Natural killer cell (primary cell): ENCODE measurements at places on chromosomes 12 and 14. TPM values are rescaled to one million over a fixed set of nuclear protein-coding genes. Genes with fewer than 3 reads are reported as not detected.

- no peak overlapping the region for H3K4me3 ChIP-seq
- no peaks in the 10 kb centered on the region for H3K36me3 ChIP-seq
- H3K27ac ChIP-seq = no peak overlapping the region
- no peaks in the 10 kb centered on the region for H3K27me3 ChIP-seq
- no peak for DNase-seq
- H3K4me1 ChIP-seq = peaks cover 6% of the 10 kb centered on the region
Measured at GRCh38 chr12:104792570-104792969, 165.5 kb downstream of the SLC41A2 start.

GRCh38 chr14:73738518-73739173, 24.5 kb upstream of the PNMA1 start:
- no peak overlapping the region for H3K4me3 ChIP-seq
- no peaks in the 10 kb centered on the region for H3K27me3 ChIP-seq
- H3K4me1 ChIP-seq = peaks cover 54% of the 10 kb centered on the region
- H3K36me3 ChIP-seq = peaks cover 49% of the 10 kb centered on the region
- no peak for DNase-seq

DNA sequence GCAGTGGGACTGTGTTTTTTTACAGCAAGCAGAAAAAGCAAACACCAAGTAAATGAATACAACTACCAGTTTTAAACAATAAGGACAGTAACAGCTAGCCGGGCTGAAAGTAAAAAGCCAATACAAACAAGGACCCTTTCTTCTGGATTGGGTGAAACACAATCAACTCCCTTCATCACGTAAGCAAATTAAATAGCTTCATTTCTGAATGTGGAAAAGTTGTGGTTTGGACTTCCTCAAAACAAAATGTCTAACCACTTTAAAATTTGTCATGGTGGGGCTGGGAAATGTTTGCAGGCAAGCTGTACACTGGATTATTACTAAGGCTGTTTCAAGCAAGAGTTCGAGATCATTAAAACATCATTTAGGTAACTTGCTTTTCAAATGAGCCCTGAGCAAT, 47.4 kb downstream of the TCHP start:
- H3K27me3 ChIP-seq = no peaks in the 10 kb centered on the region
- DNase-seq = no peak
- H3K4me1 ChIP-seq = peaks cover 13% of the 10 kb centered on the region
- H3K4me3 ChIP-seq = no peak overlapping the region
- no peak overlapping the region for H3K27ac ChIP-seq

DNA sequence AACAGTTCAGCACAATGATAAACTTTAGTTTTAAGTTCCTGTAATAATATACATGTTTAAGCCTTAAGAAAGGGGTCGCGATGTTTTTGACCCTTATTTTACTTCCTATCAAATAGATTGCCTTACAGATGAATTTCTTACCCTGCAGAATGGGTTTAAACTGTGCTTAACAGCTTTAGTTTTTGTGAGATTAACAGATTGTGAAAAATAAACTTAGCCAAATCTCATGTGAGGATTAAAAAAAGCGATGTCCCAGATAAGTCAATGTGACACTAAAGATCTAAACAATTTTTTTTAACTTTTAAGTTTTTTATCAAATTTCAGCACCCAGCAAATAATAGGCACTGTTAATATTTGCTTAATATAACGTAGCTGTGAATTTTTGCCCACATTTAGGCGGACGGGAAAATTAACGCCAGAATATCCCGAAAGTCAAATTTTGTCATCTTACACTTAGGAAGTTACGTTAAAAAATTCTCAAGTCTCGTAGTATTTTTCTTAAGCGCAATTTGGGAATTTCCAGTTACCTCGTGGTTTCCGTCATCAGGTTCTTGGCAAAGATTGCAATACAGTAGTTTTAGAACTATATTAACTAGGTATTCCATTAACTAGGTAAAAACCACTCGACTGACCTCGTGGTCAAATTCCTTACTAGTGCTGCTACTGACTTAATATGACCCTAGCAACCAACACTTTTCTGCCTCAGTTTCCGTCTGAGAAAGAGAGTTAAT, 1.2 kb downstream of the HNRNPC start:
- no peaks in the 10 kb centered on the region for H3K27me3 ChIP-seq
- H3K27ac ChIP-seq = peak overlapping the region; percentile 92
- peak; percentile 78 for DNase-seq

DNA sequence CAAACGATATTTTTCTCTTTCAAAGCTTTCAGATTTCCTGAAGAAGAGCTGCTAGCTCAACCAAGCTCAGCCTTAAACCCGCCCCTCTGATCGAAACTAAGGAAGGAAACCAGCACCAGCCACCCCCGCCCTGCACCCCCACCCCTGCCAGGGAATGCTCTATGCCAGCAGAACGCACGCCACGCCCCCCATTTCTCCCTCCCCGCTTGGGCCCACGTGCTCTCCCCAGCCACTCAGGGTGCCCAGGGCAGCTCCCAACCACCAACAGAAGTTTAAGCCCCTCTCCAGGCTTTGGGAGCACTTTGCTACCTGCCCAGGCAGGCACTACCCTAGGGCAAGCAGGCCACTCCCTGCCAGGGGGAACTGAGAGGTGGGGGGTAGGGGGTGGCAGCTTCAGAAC, 18.8 kb upstream of the KRT78 start:
- H3K36me3 ChIP-seq = no peaks in the 10 kb centered on the region
- DNase-seq = peak; percentile 63
- H3K27ac ChIP-seq = no peak overlapping the region
- no peak overlapping the region for H3K4me3 ChIP-seq
- no peaks in the 10 kb centered on the region for H3K27me3 ChIP-seq

DNA sequence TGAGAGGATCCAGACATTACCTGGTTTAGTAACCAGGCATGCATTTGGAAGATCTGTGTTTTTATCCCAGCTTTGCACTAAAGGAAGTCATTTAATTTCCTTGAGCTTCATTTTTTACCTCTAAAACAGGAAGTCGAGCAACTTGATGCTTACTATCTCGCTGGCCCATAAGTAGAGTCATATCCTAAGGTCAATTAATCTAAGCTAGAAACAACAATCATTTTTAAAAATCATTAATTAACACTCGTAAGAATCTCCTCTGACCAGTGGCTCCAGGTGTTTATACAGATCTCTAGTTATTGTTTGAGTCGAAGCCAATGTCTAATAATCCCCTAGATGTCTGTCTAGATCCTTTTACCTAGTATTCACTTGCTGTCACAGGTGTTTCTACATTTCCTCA, 355.8 kb upstream of the DCN start:
- H3K27me3 ChIP-seq = no peaks in the 10 kb centered on the region
- no peaks in the 10 kb centered on the region for H3K36me3 ChIP-seq
- DNase-seq = no peak
- H3K27ac ChIP-seq = no peak overlapping the region

DNA sequence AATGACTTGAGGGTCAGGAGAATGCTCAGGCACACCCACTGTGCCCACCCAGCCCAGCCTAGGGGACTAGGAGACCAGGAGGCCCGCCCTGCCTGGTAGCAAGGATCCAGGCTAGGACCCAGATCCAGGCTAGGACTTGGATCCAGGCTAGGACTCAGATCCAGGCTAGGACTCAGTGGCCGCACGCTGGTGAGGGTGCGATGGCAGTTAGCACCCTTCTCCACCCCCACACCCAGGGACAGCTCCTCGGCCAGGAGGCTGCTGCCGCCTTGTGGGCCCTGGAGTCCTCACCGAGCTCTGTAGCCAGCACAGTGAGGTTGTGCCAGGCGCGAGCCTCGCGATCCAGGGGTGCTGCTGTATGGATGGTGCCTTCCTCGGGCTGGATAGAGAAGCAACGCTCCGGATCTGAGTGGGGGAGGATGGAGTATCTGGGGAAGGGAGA, 5.1 kb downstream of the CDH24 start:
- no peaks in the 10 kb centered on the region for H3K27me3 ChIP-seq
- peaks cover 11% of the 10 kb centered on the region for H3K4me1 ChIP-seq
- no peak overlapping the region for H3K4me3 ChIP-seq
- no peak overlapping the region for H3K27ac ChIP-seq

DNA sequence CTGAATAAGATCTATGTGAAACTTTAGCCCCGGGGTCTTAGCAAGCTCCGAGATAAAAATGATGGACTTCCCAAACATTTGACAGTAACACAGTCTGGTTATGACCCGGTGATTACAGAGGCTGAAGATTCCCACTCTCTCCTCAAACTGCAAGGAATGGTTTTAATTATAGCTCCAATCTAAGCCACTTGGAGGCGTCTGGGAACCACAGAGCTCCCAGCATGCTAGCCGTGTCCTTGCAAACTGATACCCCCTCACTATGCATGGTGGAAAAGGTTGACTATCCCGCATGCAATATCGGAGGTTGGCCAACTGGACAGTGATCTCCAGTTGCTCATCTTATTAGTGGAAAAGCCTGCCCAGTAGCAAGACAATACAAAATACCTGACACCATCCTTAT, 76.5 kb upstream of the GRIN2B start:
- H3K27me3 ChIP-seq = no peaks in the 10 kb centered on the region
- H3K36me3 ChIP-seq = no peaks in the 10 kb centered on the region
- H3K27ac ChIP-seq = no peak overlapping the region
- no peaks in the 10 kb centered on the region for H3K4me1 ChIP-seq
- DNase-seq = no peak

DNA sequence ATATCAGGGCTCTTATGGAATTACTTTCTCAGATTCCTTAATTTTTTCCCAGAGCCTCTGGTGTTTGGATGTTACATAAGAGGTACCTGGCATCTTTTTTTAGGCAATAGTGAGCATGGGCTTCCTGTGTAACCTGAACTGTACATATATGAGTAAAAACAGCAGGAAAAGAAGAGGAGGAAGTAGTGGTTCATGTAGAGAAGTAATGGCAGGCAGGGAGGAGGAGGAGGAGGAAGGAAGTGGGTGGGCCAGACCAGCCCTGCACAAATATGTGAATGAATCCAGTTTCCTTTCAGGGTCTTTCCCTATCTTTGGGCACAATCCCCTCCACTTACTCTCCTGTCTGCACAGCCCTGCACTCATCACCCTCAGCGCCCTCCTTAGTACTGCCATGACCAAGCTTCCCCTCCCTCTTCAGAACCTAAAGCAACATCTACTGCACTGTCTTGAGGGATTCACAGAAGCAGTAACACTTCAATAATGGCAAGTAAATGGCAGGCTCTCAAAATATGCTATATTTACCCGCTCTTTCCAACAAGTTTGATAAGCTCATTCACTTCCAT, 40.9 kb upstream of the GSG1 start:
- H3K36me3 ChIP-seq = no peaks in the 10 kb centered on the region
- H3K4me1 ChIP-seq = peaks cover 4% of the 10 kb centered on the region
- DNase-seq = no peak
- no peak overlapping the region for H3K4me3 ChIP-seq
- H3K27ac ChIP-seq = no peak overlapping the region

GRCh38 chr12:131634037-131634436, 76.9 kb upstream of the SFSWAP start:
- H3K36me3 ChIP-seq = no peaks in the 10 kb centered on the region
- H3K4me1 ChIP-seq = peaks cover 16% of the 10 kb centered on the region
- H3K4me3 ChIP-seq = no peak overlapping the region
- no peak for DNase-seq
- no peaks in the 10 kb centered on the region for H3K27me3 ChIP-seq

DNA sequence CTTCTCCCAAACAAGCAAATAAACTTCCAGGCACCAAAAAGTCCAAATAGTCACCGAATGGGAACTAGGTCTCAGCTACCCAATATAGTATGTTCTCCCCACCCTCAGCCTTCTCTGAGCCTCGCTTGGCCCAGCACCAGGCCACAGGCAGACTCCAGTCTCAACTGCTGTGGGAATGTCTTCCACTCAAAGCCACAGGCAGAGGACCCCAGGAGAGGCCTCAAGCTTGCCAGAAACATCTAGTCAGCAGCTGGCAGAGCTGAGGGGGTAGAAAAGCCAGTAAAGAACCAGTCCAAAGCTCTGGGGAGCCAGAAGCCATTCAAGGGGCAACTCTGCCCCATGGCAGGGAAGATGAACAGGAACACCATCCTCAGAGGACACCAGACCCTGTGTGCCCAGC, 41.8 kb downstream of the FMNL3 start:
- H3K4me3 ChIP-seq = no peak overlapping the region
- H3K36me3 ChIP-seq = peaks cover 3% of the 10 kb centered on the region
- no peak overlapping the region for H3K27ac ChIP-seq
- H3K4me1 ChIP-seq = peaks cover 57% of the 10 kb centered on the region

- no peaks in the 10 kb centered on the region for H3K4me1 ChIP-seq
- DNase-seq = no peak
- no peaks in the 10 kb centered on the region for H3K27me3 ChIP-seq
- H3K27ac ChIP-seq = no peak overlapping the region
- H3K4me3 ChIP-seq = no peak overlapping the region
Measured at GRCh38 chr12:109287811-109288469, 21.1 kb downstream of the FOXN4 start.

DNA sequence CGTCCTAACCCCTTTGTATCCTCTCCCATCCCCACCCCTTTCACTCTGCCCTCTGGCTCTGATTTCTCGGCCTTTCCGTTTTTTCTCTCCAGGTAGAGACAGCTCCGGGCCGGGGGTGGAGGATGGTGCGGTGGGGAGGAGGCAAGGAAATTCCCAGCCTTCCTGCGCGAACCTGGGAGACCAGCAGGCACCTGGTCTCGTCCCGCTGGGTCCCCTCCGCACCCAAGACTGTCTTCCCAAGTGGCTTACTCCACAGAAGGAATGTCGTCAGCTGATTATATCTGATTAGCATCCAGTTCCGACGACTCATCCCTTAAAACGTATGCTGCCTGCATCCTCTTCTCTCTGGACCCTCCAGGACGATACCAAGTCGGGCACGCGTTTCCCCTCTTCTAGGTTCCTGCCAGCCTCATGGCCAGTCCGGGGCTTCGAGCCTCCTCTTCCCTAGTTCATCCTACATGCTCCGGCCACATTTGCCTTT, 42.2 kb upstream of the CAPRIN2 start:
- H3K27me3 ChIP-seq = peaks cover 5% of the 10 kb centered on the region
- DNase-seq = no peak
- peaks cover 23% of the 10 kb centered on the region for H3K4me1 ChIP-seq

DNA sequence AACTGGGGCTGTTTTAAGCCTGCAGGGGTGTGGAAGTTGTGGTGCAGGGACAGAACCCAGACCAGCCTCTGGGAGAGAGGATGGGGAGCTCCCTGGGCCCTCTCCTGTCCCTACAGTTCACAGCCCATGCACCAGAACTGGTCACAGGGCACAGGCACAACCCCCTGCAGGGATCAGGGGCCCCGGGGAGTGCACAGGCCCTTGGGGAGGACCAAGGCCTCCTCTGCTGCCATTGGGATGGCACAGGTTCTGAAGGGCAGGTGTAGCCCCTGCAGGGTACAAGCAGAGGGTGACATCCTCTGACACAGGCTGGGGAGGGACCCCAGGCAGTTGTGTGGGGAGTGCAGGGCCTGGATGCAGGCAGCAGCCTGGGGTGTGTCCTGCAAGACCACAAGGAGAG, 66.4 kb upstream of the SFSWAP start:
- no peaks in the 10 kb centered on the region for H3K4me1 ChIP-seq
- H3K4me3 ChIP-seq = no peak overlapping the region
- H3K27ac ChIP-seq = no peak overlapping the region
- no peaks in the 10 kb centered on the region for H3K27me3 ChIP-seq
- H3K36me3 ChIP-seq = no peaks in the 10 kb centered on the region
- DNase-seq = no peak

The P2RX7 gene
- 22.9 TPM for total RNA-seq

The RNASE1 gene
- not detected for total RNA-seq

The PPP1R36 gene
- total RNA-seq = 1.0 TPM

The ERBB3 gene
- 0.66 TPM for total RNA-seq

The IL26 gene
- not detected for total RNA-seq

The OR4E2 gene
- total RNA-seq = not detected
